Ovary (tissue), 10 donors: ENCODE measurements at places on chromosomes 6 and 20. TPM values are rescaled to one million over a fixed set of nuclear protein-coding genes. Genes with fewer than 3 reads are reported as not detected.

Gene ECT2L
- 0.12 TPM for total RNA-seq

Gene BPHL
- total RNA-seq = 16.0 TPM

Gene FBXO9
- 77.9 TPM for total RNA-seq

DNA sequence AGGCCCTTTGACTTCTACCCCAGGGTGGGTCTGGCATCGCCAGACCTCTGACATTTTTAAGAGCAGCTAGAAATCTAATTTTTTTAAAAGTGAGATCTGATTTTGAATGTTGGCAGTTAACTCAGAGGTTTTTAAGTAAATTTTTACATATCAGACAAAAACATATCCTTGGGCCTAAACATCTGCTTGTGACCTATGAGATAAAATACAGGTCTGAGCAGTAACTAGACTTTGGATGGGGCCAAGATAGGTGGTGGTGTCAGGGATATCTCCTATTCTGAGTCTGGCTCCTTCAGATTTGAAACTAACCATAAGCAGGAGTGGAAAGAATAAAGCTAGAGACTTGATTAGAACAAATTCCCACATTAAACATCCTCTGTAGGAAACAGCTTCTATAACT is 17.6 kb downstream of the RALY start:
- DNase-seq = no peak

Gene HLA-DQB1
- total RNA-seq = 0.36 TPM

DNA sequence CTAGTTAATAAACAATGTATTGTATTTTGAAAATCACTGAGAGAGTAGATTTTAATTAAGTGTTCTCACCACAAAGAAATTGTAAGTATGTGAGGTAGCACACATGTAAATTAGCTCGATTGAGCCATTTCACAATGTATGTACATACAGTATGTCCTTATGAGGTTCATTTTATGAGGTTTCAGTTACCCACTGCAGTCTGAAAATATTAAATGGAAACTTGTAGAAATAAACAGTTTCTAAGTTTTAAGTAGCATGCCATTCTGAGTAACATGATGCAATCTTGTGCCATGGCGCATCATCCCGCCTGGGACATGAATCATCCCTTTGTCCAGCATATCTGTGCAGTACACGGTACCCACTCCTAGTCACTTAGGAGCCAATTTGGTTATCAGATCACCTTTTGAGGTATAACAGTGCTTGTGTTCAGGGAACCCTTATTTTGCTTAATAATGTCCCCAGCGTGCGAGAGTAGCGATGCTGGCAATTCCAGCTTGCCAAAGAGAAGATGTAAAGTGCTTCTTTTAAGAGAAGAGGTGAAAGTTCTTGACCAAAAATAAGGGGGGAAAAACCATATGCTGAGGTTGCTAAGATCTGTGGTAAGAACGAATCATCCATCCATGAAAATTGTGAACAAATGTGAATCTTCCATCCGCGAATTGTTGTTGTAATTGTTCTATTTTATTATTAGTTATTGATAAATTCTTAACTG is 64.7 kb downstream of the KCNS1 start:
- no peak for DNase-seq

- no peak for DNase-seq
Observed at GRCh38 chr6:116714296-116714695, 33.3 kb downstream of the KPNA5 start.

- no peak for DNase-seq
Observed at GRCh38 chr6:71125216-71125615, 163.4 kb upstream of the OGFRL1 start.

DNA sequence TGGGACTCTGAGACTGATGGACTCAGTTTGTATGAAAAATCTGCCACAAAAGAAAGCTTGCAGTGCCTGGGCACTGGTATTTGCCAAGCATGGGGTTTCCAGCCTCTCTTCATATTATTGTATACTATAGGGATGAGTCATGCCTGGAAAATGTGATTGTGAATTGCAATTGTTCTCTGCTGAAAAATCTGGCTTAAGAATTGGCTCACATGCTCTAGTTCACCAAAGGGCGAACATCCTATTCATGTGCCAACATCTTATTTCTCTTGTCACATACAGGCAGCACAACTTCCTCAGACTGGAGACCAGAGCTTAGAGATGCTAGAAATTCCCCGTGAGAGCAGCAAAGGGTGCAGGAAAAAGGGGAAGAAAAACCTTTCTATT is 103.6 kb upstream of the KCNK16 start:
- no peak for DNase-seq
